ENCODE measurements at places on chromosomes 16 and 17.

DNA sequence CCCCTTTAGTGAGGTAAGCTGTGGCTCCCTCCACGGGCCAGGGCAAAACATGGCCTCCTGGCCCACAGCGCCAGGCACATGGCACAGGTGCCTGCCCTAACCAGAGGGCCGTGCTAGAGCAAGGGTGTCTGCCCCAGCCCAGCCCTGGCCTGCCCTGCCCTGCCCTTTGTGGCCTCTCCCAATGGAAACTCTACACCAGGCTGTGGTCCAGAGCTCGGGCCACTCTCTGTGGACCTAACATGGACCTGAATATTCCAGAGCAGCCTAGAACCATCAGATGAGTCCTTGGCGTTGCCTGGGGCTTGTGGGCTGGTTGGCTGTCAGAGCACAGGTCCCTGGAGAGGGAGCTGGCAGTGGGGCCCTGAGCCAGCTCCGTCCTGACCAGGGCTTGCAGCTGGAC is 8.0 kb upstream of the MRPL12 start:
- DNase-seq: no peak

DNA sequence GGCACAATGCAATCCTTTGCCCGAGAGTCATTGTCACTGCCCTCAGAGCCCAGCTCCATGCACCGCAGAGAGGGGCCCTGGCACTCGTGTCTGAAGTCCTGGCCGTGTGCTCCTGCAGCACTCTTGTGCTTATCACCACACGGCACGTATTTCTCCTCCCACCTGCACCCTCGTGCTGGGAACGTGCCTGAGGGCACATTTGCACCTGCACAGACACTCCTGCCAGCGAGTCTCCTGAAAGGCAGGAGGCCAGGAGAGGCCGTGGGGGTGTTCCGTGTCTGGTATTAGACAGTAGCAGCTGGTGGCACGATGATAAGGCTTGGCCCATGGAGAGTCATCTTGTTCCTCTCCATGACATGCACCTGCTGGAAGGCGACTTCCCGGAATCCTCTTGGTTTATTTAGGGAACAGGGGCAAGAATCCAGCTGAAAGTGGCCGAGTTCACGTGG is 3.4 kb upstream of the ACSF3 start:
- no peak for DNase-seq

- DNase-seq: no peak
These were observed 96.8 kb downstream of the IRF8 start for GRCh38 chr16:85995541-85996423.

- DNase-seq: no peak
These were observed 11.2 kb upstream of the CRK start for GRCh38 chr17:1467258-1467657.

- DNase-seq: no peak
These were observed 14.7 kb downstream of the GSPT1 start for GRCh38 chr16:11901091-11901490.

DNA sequence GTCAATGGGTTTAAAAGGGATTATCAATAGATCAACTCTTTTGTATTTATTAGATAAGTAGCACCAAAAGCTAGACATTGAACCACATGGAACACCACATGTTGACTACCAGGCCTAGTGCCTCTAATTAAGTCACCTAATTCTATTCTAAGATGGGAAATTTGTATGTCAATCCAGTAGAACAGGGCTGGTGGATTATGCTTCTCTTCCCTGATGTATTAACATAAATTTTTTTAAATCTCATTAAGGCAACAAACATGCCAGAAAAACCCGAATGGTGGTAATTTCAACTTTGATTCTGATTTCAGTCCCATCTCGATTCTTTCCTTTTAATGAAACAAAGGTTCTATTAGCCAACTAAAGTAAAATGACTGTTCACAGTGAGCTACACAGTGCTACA is 92.6 kb downstream of the KANSL1 start:
- DNase-seq: no peak
